ENCODE measurements at places on chromosomes 6 and 20. TPM values are rescaled to one million over a fixed set of nuclear protein-coding genes. Genes with fewer than 3 reads are reported as not detected.

DNA sequence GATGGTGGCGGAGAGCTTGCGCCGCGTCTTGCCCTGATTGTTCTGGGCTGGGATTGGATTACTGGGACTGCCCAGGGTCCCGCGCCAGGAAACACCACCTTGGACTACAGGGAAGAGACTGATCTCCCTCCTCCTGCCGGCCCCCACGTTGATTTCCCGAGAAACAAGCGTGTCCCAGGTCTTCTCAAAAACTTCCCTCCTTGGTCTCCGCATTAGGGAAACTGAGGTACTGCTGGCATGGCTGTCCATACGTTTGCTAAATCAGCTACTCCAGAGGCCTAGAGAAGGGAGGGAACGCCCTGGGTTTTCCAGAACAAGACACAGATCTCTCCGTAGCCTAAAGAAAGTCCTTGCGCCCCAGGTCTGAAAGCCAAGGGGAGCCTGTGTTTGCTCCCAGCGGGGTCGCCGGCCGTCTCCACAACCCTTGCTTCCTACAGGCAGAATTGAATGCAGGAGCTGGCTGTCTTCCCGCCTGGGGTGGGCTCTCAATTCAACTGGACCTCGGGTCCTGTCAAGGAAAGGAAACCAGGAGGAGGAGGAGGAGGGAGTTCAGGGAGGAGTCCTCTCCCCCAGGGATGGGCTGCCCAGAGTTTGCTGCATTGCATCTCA, 29.2 kb downstream of the TFAP2A start:
- DNase-seq = no peak

DNA sequence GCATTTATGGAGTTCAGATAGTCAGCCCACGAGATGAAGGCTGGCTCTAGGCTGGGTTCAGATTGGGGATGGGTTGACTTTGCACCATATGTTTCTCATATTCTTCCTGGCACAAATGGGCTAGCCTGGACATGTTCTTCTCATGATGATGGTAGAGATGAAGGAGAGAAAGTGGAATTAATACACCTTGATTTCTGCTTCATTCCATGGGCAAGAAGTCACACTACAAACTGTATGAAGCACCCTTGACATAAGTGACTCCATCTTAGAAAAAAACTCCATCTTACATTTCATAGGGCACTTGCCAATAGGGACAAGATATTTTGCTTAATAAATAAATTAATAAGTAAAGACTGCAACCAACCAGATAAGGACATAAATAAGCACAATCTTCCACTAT, 12.0 kb upstream of the CD83 start:
- no peak for DNase-seq

GRCh38 chr6:15063253-15063853, 182.5 kb upstream of the JARID2 start:
- DNase-seq = peak; percentile 40

GRCh38 chr20:10524034-10524476, 89.0 kb downstream of the SLX4IP start:
- DNase-seq = peak; percentile 41

DNA sequence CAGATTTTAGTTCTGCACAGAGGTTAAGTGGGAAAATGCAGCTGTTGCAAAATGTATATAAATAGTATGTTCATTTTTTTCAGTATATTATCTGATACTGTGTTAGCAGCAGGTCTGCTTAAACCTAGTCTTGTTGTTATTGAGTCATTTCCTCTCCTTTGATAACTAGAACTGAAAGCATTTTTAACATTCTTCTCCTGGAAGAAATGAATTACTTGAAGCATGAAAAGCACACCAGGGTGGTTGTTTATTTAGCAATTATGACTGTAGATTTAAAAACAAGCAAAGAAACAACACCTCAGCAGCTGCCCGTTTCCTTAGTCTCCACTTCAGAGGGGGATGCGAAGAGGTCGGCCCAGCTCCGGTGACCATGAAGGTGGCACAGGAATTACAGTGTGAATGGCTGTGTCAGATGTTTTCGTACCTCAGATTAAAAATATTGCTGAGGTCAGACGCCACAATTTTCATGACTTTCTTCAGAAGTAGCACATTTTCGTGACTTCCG, 53.5 kb downstream of the GOPC start:
- peak; percentile 73 for DNase-seq

DNA sequence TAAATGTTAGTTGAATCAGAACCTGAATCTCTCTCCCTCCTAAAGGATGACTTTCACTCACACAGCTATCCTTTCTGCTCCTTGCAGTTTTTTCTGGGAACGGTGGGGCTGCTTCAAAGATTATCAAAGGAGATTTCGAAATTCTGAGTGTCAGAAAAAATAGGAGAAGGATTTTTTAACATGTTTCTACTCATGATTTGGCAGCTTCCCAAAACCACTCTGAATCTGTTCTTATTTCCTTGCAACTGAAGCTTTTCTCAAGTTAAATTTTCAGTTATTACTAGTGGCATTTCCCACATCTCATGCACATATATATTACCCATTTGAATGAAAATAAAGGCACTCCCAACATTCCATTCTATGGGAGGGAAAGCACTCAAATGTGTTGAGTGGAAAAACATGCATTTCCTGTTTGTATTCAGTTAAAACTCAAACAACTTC, 123.6 kb downstream of the LCA5 start:
- peak; percentile 23 for DNase-seq

GRCh38 chr20:40717343-40717865, 28.4 kb upstream of the MAFB start:
- DNase-seq = no peak

DNA sequence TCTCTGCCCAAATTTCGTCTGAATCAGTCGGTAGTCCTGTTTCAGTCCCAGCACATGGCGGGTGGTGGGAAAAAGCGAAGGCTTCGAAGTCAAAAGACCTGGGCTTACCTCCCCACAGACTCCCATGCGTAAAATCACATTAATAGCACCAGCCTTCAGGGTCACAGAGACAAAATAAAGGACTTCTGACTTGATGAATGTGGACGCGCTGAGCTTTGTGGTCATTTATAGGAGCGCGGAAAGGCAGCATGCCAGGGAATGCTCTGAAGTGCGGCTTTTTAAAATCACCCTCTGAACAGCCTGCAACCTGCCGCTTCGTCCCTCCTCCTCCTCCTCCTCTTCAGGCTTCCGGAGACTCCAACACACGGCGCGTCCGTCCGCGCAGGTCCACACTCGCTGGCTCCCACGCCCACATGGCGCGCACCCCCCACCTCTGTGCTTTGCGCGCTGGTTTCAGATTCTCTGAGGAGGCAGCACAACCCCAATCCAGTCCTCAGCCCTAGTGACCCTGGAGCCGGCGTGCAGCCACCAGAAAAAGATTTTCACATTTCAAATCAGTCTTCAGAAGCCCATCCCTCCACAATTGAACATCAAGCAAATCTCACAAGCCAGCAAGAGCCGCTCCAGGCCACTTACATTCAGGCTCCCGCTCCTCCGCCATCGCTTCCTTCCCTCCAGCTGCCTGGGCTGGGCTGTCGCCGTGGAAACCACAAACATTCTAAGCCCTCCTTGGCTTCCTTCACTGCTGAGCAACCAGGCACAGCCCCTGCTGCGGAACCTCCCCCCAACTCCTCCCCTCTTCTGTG, at the start of gene C6orf118:
Gene C6orf118, minus strand, starts transcription at position 680 of the 806 bp plus-strand sequence. Its CDS starts 19 bp downstream, at position 661.
- DNase-seq = peak; percentile 59

GRCh38 chr6:112636650-112637262, 289.6 kb downstream of the RFPL4B start:
- DNase-seq = peak; percentile 83

DNA sequence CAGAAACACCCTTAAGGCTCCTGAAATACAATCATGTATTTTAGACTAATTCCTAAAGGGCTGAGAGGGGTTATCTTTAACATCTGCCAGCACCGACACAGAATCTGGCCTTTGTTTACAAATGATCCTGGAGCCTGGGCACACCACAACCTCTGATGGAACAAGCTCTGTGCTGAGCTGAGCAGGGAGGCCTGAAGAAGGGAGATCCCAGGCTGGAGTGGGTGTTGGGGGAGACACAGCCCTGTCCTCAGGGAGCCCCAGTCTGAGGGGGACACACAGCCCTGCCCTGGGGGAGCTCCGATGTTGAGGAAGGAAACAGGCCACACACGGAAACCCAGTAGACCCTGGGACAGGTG, 130.5 kb downstream of the VEGFA start:
- no peak for DNase-seq

DNA sequence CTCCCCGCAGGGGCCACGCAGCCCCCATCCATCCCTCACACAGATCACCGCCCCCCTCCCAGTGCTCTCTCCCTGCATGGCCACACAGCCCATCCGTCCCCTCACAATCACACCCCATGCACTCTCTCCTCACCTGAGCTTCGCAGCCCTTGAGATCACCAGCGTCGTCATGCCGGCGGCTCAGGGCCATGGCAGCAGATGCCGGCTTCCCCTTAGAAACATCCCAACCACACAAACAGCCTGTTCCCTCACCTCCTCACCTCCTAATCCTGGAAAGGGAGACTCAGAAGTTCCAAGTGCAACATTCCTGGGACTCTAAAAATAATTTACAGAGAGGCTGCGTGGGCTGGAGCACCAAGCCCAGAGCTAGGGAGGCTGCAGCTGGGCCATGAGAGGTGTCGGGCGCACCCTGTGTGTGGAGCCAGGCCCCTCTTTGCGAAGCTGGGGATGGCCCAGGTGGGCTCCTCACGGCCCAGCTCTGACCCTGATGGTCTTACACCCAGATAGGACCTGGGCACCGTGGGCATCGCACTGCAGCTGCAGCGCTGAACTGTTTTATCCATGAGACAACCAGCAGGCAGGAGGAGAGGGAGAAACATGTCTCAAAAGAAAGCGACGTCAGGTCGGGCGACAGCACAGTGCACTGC, 125.3 kb downstream of the DLL1 start:
- DNase-seq = no peak

DNA sequence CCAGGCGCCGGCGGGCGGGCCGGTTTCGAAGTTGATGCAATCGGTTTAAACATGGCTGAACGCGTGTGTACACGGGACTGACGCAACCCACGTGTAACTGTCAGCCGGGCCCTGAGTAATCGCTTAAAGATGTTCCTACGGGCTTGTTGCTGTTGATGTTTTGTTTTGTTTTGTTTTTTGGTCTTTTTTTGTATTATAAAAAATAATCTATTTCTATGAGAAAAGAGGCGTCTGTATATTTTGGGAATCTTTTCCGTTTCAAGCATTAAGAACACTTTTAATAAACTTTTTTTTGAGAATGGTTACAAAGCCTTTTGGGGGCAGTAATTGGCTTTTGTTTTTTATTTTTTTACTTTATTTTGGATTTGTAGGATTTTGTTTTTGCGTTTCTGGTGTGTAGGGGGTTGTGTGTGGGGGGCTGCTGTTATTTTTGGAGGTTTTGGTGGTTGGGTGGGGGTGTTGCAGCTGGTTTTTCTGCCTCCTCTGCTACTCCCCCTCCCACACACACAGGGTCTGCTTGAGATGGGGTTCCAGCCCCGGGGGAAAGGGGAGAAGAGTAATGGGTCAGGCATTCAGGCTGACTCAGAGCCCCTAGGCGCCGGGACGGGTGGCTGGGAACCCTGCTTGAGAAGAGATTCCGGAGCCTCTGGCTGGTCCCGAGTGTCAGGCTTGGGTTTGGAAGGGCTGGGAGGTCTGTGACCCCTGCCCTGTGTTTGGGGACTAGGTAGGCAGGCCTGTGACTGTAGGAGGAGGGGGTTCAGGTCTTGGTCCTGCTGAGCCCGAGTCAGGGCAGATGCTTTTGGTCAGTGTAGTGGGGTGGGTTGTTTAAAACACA, 2.0 kb downstream of the CEBPB start:
- DNase-seq = peak; percentile 89

DNA sequence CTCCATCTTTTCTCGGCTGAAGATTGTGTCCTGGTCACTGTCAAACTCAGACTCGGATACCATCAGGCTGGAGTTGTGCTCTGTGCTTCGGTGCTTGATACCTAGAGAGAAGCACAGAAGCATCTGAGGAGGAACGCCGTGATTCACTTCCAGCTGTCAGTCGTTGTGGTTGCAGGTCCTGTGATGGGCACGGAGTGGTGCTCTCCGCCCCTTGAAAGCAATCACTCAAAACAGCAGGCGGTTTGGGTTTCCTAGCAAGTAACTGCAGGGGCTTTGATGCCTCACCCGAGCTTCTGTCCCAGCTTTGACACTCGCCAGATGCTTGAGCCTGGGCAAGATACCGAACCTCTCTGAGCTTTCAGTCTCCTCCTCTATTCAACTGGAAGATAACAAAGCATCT, 52.5 kb downstream of the ALDH5A1 start:
- no peak for DNase-seq

GRCh38 chr6:160979061-160979708, 12.4 kb upstream of the MAP3K4 start:
- peak; percentile 74 for DNase-seq

DNA sequence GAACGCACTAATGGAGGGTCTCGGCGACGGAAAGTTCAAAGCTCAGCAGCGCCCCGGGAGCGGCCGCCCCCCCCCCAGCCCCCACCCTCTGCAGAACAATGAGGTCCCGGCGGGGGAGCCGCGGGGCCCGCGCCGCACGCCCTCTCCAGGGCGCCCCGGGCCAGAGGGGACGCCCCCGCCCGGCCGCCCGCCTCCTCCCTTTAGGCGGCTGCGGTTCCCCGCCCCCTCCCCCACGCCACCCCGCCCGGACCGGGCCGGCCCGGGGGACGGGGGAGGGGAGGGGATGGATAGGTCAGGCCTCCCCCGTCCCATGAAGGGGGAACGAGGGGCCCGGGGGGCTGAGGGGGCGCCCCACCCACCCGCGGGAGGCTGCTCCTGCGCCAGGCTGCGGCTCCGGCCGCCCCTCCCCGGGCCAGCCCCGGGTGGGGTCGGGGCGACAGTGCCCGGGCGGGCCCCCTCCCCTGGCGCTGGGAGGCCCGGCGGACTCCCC, 1.5 kb downstream of the NOL4L start:
- DNase-seq = no peak

DNA sequence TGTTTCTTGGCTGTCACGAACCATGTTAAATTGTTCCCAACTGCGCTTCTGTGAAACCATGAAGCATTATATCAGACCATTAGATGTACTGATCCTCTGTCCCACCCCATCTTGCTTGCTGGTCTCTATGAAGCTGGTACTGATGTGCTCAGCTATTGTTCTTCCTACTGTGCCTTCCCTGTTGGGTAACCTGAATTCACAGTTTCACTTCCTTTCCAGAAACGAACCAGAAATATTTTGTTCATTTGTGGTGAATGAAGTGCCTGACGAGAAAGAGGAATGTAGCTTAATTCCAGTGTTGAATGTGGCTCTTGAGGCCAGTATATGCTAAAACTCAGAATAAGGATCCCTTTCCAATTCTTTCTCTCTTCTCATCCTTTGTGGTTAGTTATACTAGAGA, 58.1 kb upstream of the SNAP91 start:
- no peak for DNase-seq

- DNase-seq = peak; percentile 62
Observed at GRCh38 chr6:87700397-87701343, 1.4 kb downstream of the AKIRIN2 start.

DNA sequence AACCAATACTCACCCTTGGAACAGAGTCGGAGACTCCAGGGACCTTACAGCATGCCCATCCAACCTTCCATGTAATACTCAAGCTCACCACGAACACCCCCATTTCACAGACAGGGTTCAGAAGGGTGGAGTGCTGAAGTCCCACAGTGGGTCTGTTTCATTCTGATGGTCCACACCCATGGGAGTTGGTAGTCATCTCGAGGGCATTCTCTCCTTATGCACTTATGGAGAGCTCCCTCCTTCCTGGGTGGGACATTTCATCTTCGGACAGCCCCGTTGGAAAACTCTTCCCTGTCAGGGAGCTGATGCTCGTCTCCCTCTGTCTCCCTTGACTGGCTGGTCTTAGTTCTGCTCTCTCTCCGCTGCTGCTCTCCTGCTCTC, 38.9 kb downstream of the COX4I2 start:
- no peak for DNase-seq

PAK5 gene
- polyA plus RNA-seq = not detected

CD93 gene
- polyA plus RNA-seq = 0.02 TPM

ADTRP gene
- 0.50 TPM for polyA plus RNA-seq

GPR6 gene
- polyA plus RNA-seq = not detected

HCK gene
- polyA plus RNA-seq = not detected

RBBP8NL gene
- polyA plus RNA-seq = not detected

CRIP3 gene
- polyA plus RNA-seq = not detected

Measured in IMR-90 (cell line).